ENCODE measurements at places on chromosomes 5 and 9.

DNA sequence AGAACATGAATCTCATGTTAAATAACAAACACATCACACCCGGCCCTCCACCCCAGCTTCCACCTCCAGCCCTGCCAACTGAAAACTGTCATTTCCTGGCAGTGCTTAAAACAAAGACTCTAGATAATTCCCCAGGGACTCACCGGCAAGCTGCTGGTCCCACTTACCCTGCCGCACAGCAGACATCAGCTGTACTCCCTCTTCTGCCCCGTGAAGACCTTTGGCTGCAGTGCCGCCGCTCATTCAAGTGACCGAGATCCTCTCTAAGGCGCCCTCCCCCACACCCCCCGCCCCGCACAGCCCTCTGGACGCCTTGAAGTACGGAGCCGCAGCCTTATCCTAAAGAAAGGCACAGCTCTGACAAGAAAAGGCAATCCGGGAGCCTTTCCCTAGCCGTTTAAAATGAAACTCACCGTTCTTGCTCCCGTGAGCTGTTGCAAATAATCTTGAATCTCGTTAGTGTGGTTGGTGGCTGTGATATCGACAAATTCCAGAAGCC is 434 bp downstream of the GLRX start:
- H3K27ac ChIP-seq = peak overlapping the region; percentile 97
- peaks cover 72% of the 10 kb centered on the region for H3K4me1 ChIP-seq
- DNase-seq = peak; percentile 53
- H3K4me3 ChIP-seq = peak overlapping the region; percentile 96
- H3K27me3 ChIP-seq = no peaks in the 10 kb centered on the region
- H3K36me3 ChIP-seq = peaks cover 36% of the 10 kb centered on the region

DNA sequence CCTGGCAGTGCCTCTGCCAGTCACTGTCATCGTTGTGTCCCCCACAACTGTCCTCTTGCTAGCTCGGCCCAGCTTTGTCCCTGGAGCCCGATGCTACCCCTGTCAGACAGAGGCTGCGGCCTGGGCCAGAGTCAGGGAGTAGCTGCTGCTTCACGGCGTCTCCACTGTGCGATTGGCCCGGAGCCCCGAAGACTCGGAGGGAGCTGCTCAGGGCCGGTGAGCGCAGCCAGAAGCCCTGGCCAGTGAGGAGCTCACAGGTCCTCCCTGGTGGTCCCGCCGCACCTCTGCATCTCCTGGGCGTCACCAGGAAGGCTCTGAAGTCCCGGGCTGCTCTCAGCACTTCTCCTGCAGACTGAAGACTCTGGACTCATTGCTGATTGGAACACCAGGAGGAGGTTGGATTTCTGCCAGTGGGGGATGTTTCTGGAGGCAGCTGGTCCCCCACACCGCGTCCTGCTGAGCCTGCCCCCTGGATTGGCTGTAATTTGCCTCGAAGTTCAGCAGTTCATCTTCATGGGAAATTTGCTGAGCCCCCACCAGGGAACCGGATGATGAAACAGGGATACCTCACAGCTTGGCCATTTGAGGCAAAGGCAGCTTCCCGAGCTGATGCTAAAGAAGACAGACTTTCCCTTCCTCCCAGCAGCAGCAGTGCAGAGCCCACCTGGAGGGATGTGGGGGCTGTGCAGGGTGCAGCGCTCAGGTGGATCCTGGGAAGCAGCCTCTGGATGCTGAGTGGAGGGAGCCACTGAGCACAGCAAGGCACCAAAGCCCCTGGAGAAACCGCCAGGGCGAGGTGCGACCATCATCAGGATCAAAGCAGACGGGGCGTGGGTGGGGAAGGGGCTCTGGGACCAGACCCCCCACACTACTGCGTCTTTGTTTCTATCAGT is 45.6 kb downstream of the USP20 start:
- no peak overlapping the region for H3K27ac ChIP-seq
- peaks cover 36% of the 10 kb centered on the region for H3K36me3 ChIP-seq
- no peaks in the 10 kb centered on the region for H3K27me3 ChIP-seq
- peaks cover 37% of the 10 kb centered on the region for H3K4me1 ChIP-seq
- no peak for DNase-seq

DNA sequence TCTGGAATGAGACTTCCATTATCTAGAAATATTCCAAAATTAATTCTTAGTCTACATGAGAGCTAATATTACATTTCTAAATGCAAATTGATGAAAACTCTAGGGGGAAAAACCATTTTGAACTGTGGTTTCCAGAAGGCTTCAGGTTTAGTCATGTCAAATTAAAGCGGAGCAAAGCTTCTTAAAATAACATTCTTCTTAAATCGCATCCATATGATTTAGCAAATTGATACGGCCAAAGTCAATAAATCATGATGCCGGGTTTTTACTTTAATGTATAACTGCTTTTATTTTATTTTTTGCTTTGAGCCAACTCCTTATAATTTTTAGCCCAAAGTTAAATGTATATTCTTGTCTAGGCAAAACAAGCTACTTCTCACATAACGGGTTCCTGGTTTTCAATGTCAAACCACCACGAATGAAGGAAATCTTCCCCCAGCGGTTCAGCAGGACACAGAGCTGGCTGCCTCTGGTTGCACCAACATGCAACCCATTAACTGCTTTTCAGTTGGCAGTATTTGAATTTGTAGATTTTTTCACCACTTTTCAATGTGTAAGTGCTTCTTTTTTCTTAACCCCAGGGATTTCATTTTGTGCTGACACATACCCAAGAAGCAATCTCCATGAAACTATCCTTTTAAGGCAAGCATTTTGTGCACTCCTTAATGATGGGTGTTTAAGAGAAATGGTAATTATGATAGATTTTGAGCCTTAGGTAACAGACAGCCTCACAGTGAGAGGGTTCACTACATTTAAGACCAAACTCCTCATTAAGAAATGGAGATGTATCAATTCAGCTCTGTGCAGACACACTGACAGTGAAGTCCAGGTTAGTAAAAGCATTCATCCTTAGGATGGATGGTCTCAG is 35.5 kb downstream of the EFNA5 start:
- H3K27me3 ChIP-seq = no peaks in the 10 kb centered on the region
- no peaks in the 10 kb centered on the region for H3K36me3 ChIP-seq
- DNase-seq = no peak

GRCh38 chr9:78149702-78150291 is 86.1 kb upstream of the CEP78 start:
- peaks cover 3% of the 10 kb centered on the region for H3K27me3 ChIP-seq
- no peaks in the 10 kb centered on the region for H3K4me1 ChIP-seq
- H3K36me3 ChIP-seq = peaks cover 5% of the 10 kb centered on the region

- H3K27me3 ChIP-seq = peaks cover 31% of the 10 kb centered on the region
- H3K4me3 ChIP-seq = no peak overlapping the region
- no peak for DNase-seq
- no peak overlapping the region for H3K27ac ChIP-seq
These were observed 21.7 kb downstream of the ABO start for GRCh38 chr9:133253268-133253667.

GRCh38 chr9:84079994-84080393 is 99.4 kb downstream of the RMI1 start:
- peaks cover 8% of the 10 kb centered on the region for H3K27me3 ChIP-seq
- no peaks in the 10 kb centered on the region for H3K4me1 ChIP-seq
- H3K27ac ChIP-seq = no peak overlapping the region
- no peak overlapping the region for H3K4me3 ChIP-seq
- H3K36me3 ChIP-seq = no peaks in the 10 kb centered on the region

- no peak for DNase-seq
- H3K27me3 ChIP-seq = peaks cover 23% of the 10 kb centered on the region
- no peaks in the 10 kb centered on the region for H3K36me3 ChIP-seq
- no peak overlapping the region for H3K27ac ChIP-seq
These were observed 263.6 kb downstream of the FANCC start for GRCh38 chr9:95053611-95054570.

DNA sequence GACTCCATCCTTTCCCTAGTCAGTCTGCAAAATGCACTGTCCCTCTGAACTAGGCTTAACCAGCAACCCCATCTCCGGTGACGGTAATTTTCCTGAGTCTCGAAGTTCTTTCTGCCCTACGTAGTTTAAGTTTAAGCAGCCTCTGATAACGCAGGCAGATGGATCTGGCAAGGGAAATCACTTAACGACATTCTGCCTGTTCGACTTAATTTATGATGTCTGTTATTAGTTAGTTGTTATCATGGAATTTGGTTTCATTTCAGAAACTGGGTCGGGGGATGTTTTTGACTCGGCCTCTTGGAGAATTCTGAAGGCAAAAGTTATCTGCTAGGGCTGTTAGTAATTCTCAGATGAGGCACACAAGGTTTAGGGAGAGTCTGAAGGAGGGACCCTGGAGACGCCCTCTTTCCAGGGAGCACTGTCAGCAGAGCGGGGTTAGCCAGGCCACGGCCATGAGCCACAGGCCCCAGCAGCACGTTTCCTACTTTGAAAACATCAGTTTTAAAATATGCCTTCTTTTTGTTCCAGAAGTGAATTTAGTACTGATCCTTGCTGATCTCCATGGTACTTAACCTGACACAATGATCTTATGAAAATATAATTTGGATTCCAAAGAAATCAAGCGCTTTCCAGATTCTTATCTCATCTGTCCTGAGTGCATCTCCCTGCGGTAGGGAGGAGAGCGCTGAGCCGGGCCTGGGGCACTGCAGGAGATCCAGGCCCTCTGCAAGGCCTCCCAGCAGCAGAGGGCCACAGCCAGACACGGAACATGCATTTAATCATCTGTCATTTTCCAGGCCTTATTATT is 171.0 kb upstream of the OTULINL start:
- no peaks in the 10 kb centered on the region for H3K36me3 ChIP-seq
- H3K4me1 ChIP-seq = peaks cover 37% of the 10 kb centered on the region

- no peak overlapping the region for H3K4me3 ChIP-seq
- H3K27ac ChIP-seq = no peak overlapping the region
- no peak for DNase-seq
- no peaks in the 10 kb centered on the region for H3K4me1 ChIP-seq
- no peaks in the 10 kb centered on the region for H3K36me3 ChIP-seq
These were observed 65.5 kb upstream of the HSPB3 start for GRCh38 chr5:54390015-54390414.

GRCh38 chr5:95726811-95727763 is 4.0 kb upstream of the RHOBTB3 start:
- H3K27me3 ChIP-seq = peaks cover 34% of the 10 kb centered on the region
- DNase-seq = no peak
- H3K4me1 ChIP-seq = peaks cover 52% of the 10 kb centered on the region
- H3K36me3 ChIP-seq = no peaks in the 10 kb centered on the region
- no peak overlapping the region for H3K27ac ChIP-seq
- no peak overlapping the region for H3K4me3 ChIP-seq

DNA sequence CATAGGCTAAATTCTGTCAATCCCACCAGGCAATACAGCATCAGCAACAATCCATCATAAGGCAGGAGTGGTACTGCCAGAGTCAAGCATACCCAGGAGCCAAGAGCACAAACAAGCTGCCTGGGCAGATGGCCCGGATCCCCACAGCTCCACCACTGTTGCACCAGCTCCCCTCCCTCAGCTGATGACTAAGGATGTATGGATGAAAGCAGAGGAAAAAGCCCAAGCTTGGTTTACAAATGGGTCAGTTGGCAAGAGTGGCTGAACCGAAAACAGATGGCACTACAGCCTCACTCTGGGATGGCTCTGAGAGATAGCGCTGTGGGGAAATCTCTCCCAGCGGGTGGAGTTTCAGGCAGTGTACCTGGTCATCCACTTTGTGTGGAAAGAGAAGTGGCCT is 29.4 kb downstream of the DROSHA start:
- H3K27me3 ChIP-seq = no peaks in the 10 kb centered on the region
- peaks cover 53% of the 10 kb centered on the region for H3K36me3 ChIP-seq
- DNase-seq = no peak
- H3K27ac ChIP-seq = no peak overlapping the region
- H3K4me1 ChIP-seq = no peaks in the 10 kb centered on the region

DNA sequence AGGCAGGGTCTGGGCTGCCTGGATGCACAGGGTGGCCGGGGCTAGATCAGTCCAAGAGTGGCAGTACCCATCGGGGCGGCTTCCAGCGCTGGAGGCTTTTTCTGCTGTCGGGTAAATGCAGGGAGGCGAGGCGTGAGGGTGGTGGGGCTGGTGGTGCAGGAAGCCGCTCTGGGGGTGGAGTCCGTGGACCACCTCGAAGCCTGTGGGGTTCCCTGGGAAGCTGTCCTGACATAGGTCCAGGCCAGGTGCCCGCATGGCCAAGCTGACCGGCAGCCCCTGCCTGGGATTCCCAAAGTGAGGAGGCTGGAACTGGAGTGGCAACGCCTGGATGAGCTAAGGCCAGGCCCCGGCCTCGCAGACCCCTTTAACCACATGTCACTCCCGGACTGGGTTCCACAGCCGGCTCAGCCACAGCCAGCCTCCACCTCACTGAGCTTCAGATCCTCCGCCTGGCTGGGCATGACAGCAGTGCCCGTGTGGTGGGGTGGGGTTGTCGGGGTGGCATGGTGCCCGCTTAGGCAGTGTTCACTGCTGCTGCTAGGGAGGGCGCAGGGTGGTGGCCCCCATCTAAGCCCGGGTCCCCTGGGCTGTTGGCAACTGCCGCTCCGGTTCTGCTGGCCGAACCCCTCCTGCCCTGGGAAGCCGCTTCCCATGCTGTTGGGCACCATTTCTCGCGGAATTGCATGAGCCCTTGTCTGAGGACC is 1.4 kb upstream of the QRFP start:
- peaks cover 6% of the 10 kb centered on the region for H3K27me3 ChIP-seq
- H3K27ac ChIP-seq = no peak overlapping the region
- no peak overlapping the region for H3K4me3 ChIP-seq
- no peaks in the 10 kb centered on the region for H3K36me3 ChIP-seq

- no peak overlapping the region for H3K4me3 ChIP-seq
- no peaks in the 10 kb centered on the region for H3K4me1 ChIP-seq
- H3K27ac ChIP-seq = no peak overlapping the region
- no peak for DNase-seq
- H3K36me3 ChIP-seq = no peaks in the 10 kb centered on the region
- H3K27me3 ChIP-seq = peaks cover 22% of the 10 kb centered on the region
These were observed 22.4 kb downstream of the NRG2 start for GRCh38 chr5:140020601-140021177.

DNA sequence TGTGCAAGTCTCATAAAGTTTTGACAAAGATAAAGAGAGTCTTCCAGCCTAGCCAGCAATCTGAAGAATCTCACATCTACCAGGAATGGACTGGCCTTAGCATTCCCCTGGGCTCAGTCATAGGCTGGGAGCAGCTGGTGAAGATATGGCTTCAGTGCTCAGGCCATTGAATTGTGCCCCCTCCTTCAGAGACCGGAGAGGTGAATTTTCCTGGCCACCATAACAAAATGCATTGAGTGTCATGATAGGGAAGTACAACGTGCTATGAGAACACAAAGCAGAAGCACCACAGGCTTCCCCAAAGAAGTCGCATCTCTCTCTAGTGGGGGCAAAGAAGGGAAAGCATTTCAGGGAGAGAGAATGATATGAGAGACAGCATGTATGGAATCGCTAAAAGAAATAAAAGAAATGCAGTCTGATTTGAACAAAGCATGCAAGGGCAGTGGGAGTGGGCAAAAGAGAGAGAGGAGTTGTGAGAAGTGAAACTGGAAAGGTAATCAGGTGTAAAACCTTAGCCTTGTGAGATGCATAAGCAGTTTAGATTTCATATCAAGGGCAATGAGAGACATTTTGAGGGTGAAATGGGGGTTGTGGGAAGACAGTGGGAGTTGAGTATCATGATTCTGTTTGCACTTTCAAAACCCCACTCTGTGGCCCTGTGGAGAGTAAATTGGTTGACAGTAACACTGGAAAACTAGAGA is 57.1 kb upstream of the NMUR2 start:
- peaks cover 5% of the 10 kb centered on the region for H3K4me1 ChIP-seq
- no peaks in the 10 kb centered on the region for H3K36me3 ChIP-seq
- H3K27ac ChIP-seq = no peak overlapping the region
- no peak for DNase-seq
- peaks cover 4% of the 10 kb centered on the region for H3K27me3 ChIP-seq

- H3K4me1 ChIP-seq = no peaks in the 10 kb centered on the region
- no peak for DNase-seq
- no peak overlapping the region for H3K27ac ChIP-seq
- no peaks in the 10 kb centered on the region for H3K36me3 ChIP-seq
These were observed 330.7 kb downstream of the ADGRV1 start for GRCh38 chr5:90889325-90889600.

All from activated naive CD4-positive, alpha-beta T cell treated with anti-CD3 and anti-CD28 coated beads, Interleukin-2, amount 10 ng/mL, durations not matched to agents 7 days and 5 days (primary cell).